ENCODE measurements at places on chromosomes 6 and 20. TPM values are rescaled to one million over a fixed set of nuclear protein-coding genes. Genes with fewer than 3 reads are reported as not detected.

The DNAH8 gene
- not detected for total RNA-seq

The CABLES2 gene
- 4.5 TPM for total RNA-seq

The LAMA5 gene
- 405 TPM for total RNA-seq

The MYBL2 gene
- total RNA-seq = 1.4 TPM

The FOXQ1 gene
- 81.9 TPM for total RNA-seq

The EPPIN gene
- not detected for total RNA-seq

The TRIM31 gene
- total RNA-seq = not detected

The HIVEP1 gene
- 40.1 TPM for total RNA-seq

The SPDEF gene
- total RNA-seq = 39.3 TPM

The ADIG gene
- total RNA-seq = not detected

The CNPY3 gene
- 22.5 TPM for total RNA-seq

The POU3F2 gene
- not detected for total RNA-seq

The FRK gene
- 3.6 TPM for total RNA-seq

The TSPO2 gene
- not detected for total RNA-seq

The SPINT3 gene
- total RNA-seq = 3.2 TPM

The KHDC1L gene
- not detected for total RNA-seq

The CCM2L gene
- total RNA-seq = 1.3 TPM

The RBM24 gene
- 0.47 TPM for total RNA-seq

The NFKBIE gene
- 14.7 TPM for total RNA-seq

The PRDM13 gene
- total RNA-seq = not detected

The SLC32A1 gene
- total RNA-seq = not detected

The FKBP1C gene
- total RNA-seq = not detected

The GPX5 gene
- total RNA-seq = not detected

The RNF217 gene
- 51.6 TPM for total RNA-seq

The EPHA7 gene
- 1.3 TPM for total RNA-seq

The SLC12A5 gene
- 0.40 TPM for total RNA-seq

The LRRC1 gene
- total RNA-seq = 38.6 TPM

The CDH4 gene
- total RNA-seq = 0.91 TPM

The DEFB115 gene
- total RNA-seq = not detected

The HLA-DQA1 gene
- 12.4 TPM for total RNA-seq

The FILIP1 gene
- 0.13 TPM for total RNA-seq

The RAET1L gene
- 2.5 TPM for total RNA-seq

The PCSK2 gene
- total RNA-seq = 23.1 TPM

The ZNF311 gene
- 0.47 TPM for total RNA-seq

The ZNF391 gene
- total RNA-seq = 0.23 TPM

The GSS gene
- 80.9 TPM for total RNA-seq

The C20orf202 gene
- total RNA-seq = not detected

The GRM1 gene
- total RNA-seq = 0.48 TPM

The TNFRSF6B gene
- total RNA-seq = 16.1 TPM

The PDE10A gene
- total RNA-seq = 2.5 TPM

The PPP1R16B gene
- 0.87 TPM for total RNA-seq

The EYA2 gene
- 3.2 TPM for total RNA-seq

The THBD gene
- total RNA-seq = 176 TPM

The RAET1G gene
- total RNA-seq = 3.4 TPM

The TP53TG5 gene
- total RNA-seq = not detected

The RAB44 gene
- total RNA-seq = 0.17 TPM

The TMEM239 gene
- not detected for total RNA-seq

The PDYN gene
- not detected for total RNA-seq

The TPBG gene
- total RNA-seq = 32.0 TPM

The SIRPD gene
- not detected for total RNA-seq

The MROH8 gene
- total RNA-seq = 1.9 TPM

The MPIG6B gene
- 4.6 TPM for total RNA-seq

All from suprapubic skin (tissue), 4 donors.